Hepatic stellate cell (primary cell): ENCODE measurements at places on chromosomes 6 and 20.
A peak's percentile ranks its signal among the peaks of the same experiment; 100 is the strongest.

GRCh38 chr6:25312703-25313102, 33.5 kb downstream of the CARMIL1 start:
- DNase-seq: peak; percentile 29

DNA sequence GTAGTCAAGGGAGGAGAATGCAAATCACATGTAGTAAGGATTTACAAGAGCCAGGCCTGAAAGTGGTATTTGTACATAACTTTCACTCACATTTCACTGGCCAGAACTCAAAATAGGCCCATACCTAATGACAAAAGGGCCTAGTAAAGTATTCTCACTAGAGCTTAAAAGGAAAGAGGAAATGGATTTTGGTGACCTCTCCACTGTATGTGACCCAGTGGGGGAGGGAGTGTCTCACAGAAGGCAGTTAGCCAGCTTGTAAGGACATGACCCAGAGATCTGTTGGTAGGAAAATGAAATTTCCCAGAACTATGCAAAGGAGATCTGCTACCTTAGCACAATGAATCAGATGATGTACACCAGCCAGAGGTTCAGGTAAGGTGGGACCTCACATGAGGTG, 124.4 kb downstream of the PTPRT start:
- no peak for DNase-seq

DNA sequence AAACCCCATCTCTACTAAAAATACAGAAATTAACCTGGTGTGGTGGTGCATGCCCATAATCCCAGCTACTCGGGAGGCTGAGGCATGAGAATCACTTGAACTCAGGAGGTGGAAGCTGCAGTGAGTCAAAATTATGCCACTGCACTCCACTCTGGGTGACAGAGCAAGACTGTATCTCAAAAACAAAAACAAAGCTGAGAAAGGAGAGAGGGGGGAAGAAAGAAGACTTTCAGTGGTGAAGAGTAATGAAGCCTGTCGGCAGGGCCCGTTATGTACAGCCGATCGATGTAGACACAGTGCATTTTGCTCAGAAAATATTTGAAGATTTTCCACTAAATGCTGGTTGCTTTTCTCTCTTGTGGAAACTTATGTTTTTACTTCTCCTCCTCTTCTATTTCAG, 13.8 kb downstream of the VAPB start:
- DNase-seq: no peak

DNA sequence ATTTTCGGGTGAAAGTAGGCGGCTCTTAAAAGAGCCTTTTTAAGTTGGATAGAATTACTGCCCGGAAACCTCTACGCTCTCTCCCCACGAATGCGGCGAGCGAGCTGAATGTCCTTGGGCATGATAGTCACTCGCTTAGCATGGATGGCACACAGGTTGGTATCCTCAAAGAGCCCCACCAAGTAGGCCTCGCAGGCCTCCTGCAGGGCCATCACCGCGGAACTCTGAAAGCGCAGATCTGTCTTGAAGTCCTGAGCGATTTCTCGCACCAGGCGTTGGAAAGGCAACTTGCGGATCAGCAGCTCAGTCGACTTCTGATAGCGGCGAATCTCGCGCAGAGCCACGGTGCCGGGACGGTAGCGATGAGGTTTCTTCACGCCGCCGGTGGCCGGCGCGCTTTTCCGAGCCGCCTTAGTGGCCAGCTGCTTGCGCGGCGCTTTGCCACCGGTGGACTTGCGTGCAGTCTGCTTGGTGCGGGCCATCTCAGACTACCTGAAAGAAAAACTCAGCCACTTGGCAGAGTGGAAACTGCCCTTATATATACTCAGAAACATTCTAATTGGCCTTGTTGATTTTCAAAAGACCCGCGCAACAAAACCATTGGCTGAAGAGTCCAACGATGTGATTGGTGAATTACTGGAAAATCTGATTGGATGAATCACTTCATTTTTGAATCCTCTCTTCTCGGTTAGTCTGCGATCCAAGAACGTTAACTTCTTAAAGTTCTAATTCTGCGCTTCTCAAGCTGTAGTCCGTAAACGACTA, 93.9 kb upstream of the BTN3A2 start:
- peak; percentile 89 for DNase-seq

GRCh38 chr20:58682656-58683531, 9.7 kb upstream of the NPEPL1 start:
- no peak for DNase-seq

DNA sequence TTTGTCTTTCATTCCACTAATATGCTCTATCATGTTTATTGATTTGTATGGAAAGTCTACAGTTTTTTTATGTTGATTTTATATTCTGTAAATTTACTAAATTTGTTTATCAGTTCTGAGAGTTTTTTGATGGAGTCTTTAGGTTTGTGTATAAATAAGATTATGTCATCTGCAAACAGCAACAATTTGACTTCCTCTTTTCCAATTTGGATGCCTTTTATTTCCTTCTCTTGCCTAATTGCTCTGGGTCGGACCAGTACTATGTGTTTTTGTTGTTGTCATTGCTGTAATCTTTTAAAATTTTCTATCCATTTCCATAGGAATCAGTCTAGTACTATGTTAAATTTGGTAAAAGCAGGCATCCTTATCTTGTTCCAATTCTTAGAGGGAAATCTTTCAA, 31.5 kb upstream of the POLR1H start:
- DNase-seq: no peak
